Small intestine (tissue), 16 donors: ENCODE measurements at places on chromosomes 4 and X. TPM values are rescaled to one million over a fixed set of nuclear protein-coding genes. Genes with fewer than 3 reads are reported as not detected.

STBD1 gene
- 22.8 TPM for polyA plus RNA-seq

FAM53A gene
- polyA plus RNA-seq: not detected

DCHS2 gene
- not detected for polyA plus RNA-seq

TMEM144 gene
- polyA plus RNA-seq: 10.1 TPM

SMIM31 gene
- polyA plus RNA-seq: 86.1 TPM

UGT2A2 gene
- polyA plus RNA-seq: not detected

RPL34 gene
- polyA plus RNA-seq: 3,242 TPM

SCRG1 gene
- 0.43 TPM for polyA plus RNA-seq

USP51 gene
- polyA plus RNA-seq: not detected

PNMA5 gene
- 0.56 TPM for polyA plus RNA-seq

GYPA gene
- polyA plus RNA-seq: not detected

FDCSP gene
- polyA plus RNA-seq: not detected

PCDH11X gene
- not detected for polyA plus RNA-seq

RASGEF1B gene
- 41.7 TPM for polyA plus RNA-seq

GLUD2 gene
- polyA plus RNA-seq: 0.27 TPM

ANOS1 gene
- polyA plus RNA-seq: 0.19 TPM
